ENCODE measurements at places on chromosomes 1 and 21.

DNA sequence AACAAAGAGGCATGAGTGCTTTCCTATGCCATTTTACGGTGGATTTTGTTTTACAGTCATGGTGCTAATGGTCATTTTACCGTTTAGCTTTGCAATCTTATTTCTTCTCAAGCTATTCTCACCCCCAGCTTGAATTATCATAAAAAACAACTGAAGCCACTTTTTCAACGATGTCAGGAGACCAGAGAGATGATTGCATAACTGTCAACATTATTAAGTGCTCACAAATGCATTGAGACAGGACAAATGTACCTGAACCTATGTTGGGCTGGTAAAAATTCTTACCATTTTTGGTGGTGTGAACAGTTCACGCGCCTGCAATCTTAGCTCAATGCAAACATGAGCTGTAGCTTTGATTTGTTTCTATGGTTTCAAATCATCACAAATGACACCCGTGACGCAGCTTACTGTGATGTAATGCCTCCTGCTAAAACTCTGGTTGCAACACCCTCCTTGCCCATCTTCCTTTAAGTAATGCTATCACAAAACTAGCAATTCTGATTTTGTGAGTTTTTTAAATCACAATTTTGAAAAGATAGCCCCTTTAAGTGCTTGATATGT, 104.4 kb downstream of the UCHL5 start:
- no peak for DNase-seq

DNA sequence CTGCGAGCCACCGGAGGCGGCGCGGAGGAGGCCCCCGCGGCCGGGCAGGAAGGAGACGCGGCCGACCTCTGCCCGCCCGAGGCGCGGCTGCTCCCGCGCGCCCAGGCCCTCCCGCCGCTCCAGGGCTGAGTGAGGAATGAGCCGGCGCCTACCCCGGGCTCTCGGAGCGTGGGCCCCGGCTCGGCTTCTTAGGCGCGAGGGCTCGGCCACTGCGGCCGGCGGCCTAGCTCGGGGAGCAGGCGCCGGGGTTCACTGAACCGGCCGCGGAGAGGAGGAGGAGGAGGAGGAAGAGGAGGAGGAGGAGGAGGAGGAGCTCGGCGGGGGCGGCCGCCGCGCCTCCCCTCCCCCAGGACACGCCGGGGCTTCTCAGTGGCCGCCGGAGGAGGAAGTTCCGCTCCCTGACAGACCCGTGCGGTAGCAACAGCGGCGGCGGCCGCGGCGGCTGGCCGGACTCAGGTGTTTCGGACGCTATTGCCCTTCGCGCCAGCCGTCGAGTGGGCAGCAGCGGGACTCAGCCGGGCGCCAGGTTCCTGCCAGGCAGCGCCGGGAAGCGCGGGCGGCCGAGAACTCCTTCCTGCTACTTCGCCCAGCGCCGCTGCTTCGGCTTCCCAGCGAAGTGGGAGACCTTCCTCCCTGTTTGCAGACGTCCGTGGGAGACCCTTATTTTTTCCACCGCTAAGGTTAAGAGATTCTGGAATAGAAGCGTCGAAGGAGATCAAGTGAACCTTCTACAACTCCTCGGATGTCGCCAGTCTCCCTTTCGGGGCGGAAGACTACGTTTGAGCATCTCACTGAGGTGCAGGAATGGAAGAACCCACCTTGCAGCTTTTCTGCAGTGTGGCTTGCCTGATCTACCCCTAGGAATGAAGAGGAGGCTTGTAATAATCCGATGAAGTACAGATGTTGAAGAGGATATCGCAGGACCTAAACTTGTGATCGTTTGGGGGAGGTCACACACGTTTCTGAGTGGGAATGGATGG, at the start of gene MAN1A2:
Gene MAN1A2, plus strand, starts transcription at position 404 of the 980 bp plus-strand sequence. CDS start 735 bp downstream, outside the sequence.
- no peak for DNase-seq

DNA sequence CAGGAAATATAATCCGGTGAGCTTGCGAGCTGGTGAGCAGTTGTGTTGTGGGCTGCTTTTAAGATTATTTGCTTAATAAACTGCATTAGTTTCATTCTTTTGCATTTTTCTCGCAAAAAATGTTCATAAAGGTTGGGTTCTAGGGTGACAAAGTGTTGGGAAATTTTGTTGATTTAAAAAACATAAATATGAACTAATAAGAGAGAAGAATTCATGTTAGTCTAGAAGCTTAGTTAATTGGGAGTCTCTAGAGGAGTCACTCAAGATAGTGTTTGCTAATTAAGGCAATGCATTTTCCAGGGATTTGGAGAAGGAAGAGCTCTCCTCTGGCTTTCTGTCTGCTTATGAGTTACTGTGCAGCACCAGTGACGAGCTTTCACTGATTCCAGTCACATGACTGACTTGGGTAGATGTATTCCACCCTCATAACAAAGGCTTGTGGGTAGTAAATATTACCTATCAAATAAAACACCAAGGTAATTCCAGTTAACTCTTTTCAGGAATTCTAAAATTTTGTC, 417.0 kb downstream of the PTBP2 start:
- no peak for DNase-seq

DNA sequence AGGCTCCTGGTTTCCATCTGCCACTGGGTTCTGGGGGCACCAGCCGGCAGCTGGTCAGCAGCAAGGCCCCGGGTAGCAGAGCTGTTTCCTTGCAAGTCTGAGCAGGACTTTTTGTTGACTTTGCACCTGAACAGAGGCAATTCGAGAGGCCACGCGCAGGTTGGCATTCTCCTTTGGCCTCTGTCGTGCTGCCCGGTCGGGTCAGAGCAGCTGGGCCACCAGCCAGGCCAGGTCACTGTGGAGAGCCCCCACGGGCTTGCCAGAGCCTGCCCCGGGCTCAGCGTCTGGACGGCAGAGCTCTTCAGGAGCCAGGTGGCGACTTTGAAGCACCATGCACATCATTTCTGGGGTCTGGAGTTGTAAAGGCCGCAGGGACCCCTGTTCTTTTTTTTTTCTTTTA, 28.4 kb upstream of the TMEM52 start:
- no peak for DNase-seq

GRCh38 chr21:18522181-18522972, 118.8 kb upstream of the TMPRSS15 start:
- DNase-seq: no peak

GRCh38 chr1:119795261-119796200, 15.7 kb downstream of the REG4 start:
- no peak for DNase-seq

- no peak for DNase-seq
These were observed 51.2 kb downstream of the FNBP1L start for GRCh38 chr1:93499075-93499474.

DNA sequence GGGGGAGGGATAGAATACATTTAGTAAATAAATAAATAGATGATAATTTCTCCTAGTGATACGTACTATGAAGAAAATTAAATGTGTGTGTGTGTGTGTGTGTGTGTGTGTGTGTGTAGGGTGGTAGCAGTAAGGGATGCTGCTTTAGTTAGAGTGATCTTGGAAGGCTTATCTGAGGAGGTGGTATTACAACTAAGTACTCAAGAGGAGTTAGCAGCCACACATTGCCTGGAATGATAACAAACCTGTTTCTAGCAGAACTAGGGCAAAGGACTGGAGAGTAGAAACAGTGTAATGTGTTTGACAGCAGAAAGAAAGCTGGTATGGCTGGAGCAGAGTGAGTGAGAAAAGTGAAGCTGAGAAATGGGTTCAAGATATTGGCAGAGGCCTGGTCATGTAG, 58.3 kb upstream of the FASLG start:
- no peak for DNase-seq

DNA sequence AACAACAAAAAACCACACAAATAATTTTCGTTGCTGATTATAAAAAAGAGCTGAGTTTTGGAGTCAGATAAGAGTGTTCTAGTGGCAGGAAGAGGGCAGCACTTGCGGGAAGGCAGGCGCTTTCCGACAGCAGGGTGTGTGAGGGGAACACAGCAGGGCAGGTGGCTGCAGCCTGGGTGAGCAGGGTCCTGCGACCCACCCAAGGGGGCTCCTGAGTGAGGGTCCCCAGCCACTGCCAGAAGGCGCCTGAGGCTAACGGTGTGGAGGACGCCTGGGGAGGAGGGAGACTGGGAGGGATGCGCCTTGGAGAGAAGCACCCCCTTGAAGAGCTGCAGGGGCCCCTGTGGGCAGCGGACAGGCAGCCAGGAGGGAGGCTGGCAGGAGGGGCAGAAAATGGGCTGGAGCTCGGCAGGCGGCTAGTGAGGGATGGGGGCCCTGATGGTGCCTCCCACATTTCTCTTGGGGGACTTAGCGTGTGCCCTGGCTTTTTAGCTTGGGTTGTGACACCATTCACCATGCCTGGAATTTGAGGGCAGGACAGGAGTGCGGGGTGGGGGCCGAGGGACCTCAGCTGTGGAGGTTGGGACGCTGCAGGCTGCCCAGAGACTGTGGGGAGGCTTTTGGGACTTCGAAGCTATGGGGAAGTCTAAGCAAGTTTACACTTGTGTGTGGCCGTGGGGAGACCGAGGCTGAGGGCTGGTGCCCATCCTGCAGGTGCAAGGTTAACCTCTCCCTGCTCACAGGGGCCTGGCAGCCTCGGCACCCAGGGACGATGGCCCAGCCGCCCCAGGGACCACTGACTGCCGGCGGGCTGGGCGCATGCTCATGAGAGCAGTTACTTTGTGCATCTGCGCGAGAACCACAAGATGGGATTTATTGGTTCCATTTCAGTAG, 111.4 kb downstream of the SIK1 start:
- no peak for DNase-seq
